HFF-Myc (cell line): ENCODE measurements at places on chromosomes 2 and 18.
A peak's percentile ranks its signal among the peaks of the same experiment; 100 is the strongest.

DNA sequence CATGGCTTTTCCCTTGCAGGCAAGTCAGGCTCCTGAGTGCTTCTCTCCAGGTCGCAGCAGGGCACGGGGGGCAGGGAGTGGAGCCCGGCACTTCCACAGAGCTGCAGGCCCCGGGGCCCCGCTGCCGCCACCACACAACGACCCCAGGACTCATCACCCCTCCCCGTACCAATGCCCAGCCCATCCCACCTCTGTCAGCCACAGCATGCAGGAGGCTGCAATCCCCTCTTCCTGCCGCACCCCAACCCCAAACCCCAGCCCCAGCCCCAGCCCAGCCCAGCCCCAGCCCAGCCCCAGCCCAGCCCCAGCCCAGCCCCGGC is 288.0 kb downstream of the NDUFA10 start:
- DNase-seq: no peak

- no peak for DNase-seq
Measured at GRCh38 chr2:167249197-167249596, 360.9 kb downstream of the XIRP2 start.

DNA sequence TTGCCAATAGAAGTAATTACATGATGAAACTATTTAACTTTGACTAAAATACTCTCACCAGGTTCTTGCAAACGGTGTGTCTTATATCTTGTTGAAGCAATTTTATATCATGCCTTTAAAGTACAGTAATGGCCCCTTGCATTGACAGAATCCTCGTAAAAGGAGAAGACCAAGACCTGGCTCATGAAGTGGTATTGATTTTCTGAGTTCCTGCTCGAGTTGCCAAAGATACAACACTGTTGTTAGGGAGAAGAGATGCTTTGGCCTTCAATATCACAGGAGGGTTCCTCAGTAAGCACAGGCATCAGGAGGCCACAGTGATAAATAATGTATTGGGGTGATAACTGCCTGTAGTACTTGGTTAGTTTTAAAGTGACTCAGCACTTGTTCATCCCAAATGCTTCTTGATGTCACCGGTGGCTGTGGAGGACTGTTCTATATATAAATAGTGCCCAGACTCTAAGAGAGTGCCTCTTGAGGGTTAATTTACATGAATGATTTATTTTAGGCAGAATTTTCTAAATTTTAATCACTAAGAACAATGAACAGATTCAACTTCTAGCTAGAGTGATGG is 571.7 kb upstream of the FANCL start:
- no peak for DNase-seq

GRCh38 chr18:77985526-77986281 is 736.1 kb downstream of the GALR1 start:
- DNase-seq: no peak

GRCh38 chr2:241047253-241048010 is 49.0 kb downstream of the SNED1 start:
- no peak for DNase-seq

GRCh38 chr18:60070631-60071030 is 170.8 kb downstream of the PMAIP1 start:
- no peak for DNase-seq

DNA sequence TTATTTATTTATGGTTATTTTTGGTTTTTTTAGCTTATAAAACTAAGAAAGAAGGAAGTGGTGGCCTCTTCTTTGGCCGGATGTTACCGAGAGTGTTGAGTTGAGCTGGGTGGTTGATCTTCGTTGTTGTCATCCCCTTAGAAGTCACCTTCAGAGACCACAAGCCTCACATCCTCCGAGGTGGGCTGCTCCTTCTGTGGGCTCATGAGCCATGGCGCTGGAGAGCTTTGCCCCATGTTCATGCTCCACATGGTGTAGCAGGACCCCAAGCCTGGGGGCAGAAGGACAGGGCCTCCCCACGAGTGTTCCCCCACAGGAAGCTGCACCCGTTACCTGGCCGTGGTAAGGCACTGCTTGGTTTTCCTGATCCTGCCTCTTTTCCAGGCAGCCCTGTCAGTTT is 23.4 kb downstream of the SNTG2 start:
- no peak for DNase-seq

GRCh38 chr2:228321015-228321414 is 139.5 kb upstream of the SPHKAP start:
- DNase-seq: no peak

DNA sequence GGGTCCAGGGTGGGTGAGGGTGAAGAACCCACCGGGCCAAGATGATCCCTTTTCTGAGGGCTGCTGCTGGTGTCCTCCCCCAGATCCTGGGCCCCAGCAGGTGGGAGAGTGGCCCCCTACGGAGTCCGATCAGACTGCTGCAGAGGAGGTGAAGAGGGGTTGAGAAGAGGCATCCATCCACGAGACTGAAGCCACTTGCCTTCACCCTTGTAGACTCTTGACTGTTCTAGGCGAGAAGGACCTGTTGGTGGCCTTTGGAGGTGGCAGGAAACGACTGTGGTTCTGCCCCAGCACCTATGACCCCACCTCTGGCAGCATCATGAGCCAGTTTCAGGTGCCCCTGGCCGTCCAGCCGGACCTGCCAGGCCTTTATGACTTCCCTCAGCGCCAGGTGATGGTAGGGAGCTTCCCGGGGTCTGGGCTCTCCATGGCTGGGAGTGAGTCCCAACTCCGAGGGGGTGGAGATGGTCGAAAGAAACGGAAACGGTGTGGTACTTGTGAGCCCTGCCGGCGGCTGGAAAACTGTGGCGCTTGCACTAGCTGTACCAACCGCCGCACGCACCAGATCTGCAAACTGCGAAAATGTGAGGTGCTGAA is 1.5 kb downstream of the TET3 start:
- no peak for DNase-seq

DNA sequence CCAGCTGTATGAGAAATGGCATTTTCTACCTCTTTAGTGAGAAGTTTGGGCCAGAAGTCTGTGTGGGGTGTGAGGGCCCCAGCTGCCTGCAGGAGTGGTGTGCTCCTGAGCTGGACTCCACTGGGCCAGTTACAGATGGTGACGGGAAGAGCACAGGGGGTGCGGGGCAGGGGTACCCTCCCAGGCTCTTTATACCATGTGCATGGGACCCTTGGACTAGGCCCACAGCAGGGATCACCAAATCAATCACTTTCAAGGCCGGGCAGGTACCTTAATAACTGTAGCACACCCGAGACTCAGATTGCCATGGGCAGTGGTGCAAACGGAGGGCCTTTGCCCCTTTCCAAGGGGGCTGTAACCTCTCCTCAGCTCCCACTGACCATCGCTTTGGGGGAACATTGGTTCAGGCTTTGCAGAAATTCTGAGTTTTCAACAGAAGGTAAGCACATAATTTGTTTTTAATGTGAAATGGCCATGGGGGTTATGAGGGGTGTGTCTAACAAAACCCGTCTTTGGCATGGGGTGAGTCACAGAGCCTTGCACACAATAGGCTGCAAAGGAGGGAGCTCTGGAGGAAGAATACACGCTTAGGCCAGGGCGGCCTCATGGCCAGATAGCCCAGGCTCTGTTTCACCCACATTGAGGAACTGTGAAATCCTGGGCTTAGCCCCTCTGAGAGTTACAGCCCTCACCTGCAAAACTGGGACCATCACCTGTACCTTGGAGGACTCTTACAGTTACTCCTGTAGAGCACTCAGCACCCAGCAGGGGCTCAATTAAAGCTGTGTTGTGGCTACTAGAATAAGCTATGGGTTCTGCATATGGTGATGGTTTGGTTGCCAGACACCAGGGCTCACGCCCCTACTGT is 141.0 kb upstream of the BCL2L11 start:
- no peak for DNase-seq

- DNase-seq: no peak
Measured at GRCh38 chr2:12694990-12695774, 21.6 kb upstream of the TRIB2 start.

DNA sequence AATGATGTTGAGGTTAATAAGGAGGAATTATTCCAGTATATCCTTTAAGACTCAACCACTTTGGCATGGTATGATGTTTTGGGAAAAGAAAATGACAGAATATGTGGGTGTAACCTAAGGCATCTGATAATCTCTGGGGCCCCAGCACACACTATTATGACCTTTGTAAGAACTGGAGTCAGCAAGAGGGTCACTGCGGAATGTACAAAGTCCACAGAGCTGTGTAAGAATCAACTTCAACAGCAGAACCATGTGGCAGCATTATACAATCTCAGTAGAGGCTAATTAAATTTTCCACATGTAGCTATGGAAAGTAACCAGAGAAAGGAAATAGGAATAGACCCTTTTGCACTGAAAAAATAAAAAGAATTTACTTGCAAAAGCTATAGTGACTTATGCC is 445.1 kb upstream of the UBE2E3 start:
- DNase-seq: no peak

- DNase-seq: no peak
Measured at GRCh38 chr2:36374585-36374984, 19.0 kb downstream of the CRIM1 start.

- DNase-seq: no peak
Measured at GRCh38 chr18:76471593-76471992, 23.4 kb downstream of the ZNF516 start.

GRCh38 chr2:101047075-101047766 is 45.1 kb downstream of the RPL31 start:
- no peak for DNase-seq

GRCh38 chr18:10487154-10487553 is 32.7 kb downstream of the APCDD1 start:
- no peak for DNase-seq

GRCh38 chr2:105641389-105641811 is 103.3 kb upstream of the NCK2 start:
- DNase-seq: no peak

- no peak for DNase-seq
Measured at GRCh38 chr18:44700652-44701051, 20.0 kb downstream of the SETBP1 start.

DNA sequence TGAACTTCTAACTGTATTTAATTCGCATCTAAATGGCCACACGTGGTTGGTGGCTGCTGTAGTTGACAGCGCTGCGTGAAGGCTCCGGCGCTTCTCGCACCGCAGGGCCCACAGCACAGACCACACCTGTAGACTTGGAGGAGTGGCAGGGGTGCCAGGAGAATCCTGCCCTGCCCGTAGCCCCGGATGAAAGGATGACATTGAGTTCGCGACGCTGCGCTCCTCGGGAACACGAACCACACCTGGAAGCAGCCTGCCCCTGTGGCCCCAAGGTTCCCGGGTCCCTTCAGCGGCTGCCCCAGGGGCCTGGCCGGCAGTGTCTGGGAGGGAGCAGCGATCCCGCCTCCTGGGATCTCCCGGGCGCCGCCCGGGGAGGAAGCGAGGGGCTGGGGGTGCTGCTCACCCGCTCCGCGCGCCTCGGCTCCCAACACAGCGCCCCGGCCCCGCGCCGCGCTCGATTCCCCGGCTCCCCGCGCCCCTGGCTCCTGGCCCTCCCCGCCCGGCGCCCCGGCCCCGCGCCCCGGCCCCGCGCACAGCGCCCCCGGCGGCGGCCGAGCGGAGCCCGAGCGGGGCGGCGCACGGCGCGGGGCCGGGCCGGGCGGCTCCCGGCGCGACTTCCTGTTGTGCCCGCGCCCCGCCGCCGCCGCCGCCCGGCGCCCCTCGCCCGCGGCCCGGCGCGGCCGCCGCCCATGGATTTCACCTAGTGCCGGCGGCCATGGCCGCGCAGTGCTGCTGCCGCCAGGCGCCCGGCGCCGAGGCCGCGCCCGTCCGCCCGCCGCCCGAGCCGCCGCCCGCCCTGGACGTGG is at the start of gene RNPEPL1:
TSS of gene RNPEPL1 (plus strand) at position 613 of the 806 bp plus-strand sequence. CDS start at position 716, 103 bp downstream.
- DNase-seq: no peak

- DNase-seq: peak; percentile 69
Measured at GRCh38 chr2:37827911-37828511, 97.1 kb upstream of the RMDN2 start.

DNA sequence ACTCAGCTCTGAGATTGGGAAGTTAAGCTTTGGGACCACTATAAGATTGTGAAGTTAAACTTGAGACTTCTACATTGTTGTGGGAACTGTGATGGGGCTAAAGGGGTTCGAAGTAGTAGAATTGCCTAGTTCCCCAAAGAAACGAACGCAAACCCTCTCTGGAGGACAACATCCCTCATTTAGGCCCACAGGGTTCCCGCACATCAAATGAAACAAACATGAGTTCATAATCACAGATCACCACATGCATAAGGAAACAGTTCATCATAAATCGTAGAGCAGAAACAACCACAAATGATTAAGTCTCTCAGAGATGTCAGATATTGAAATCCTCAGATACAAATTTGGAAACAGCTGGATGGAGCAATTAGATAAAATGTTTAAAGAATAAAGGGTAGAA is 55.9 kb upstream of the HPCAL1 start:
- DNase-seq: no peak

- DNase-seq: no peak
Measured at GRCh38 chr2:187869195-187869594, 315.0 kb upstream of the TFPI start.

DNA sequence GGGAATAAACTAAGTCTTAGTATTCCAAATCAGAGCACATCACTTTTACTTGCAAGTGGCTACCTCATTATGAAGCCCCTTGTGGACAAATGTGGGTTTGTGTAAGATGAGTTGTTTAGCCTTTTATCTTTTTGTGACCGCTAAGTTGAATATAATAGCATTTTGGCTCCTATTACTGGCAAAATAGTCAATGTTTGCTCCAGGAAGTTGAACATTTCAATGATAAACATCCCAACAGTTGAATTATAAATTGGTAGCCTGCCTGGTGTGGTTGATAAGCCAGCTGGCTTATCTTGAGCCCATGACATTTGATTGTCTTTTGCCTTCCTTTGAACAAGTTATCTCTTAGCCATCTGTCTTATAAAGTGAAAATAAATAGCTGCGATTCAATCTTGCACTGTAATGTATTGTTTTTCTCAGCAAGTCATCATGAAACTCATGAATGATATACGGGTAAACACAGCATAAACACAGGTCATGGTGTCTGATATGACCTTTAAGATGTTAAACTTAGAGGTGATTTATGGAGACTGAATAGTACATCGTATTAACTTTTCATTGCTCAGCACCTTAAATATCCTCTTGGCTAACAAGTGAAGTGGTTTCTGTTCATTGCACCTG is 338.4 kb downstream of the SOCS6 start:
- no peak for DNase-seq

DNA sequence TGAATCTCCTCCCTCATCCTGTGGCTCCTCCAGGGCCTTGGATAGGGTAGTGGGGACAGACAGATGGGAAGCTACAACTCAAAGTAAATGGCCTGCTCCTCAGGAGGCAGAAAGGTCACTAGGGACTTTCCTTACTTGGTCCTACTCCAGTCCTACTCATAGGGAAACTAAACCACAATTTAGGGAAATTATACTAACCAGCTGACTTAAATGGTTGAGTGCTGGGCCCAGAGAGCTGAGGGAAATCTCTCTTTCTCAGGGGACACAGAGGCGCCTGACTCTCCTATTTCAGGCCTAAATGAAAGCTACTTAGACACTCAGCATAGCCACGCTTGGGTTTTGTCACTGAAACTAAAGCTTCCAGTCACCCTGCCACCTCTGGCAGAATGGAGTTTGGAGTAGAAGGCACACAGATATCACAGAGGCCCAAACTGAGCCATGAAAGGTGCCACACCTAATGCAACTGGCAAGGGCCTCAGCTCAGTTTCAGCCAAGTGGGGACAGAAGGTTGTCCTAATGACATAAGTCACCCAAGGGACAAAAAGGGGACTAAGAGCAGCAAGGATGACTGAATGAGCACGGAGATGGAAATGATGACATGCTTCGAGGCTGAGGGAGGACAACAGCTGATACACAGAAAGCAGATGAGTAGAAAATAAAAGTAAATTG is 24.0 kb downstream of the CERKL start:
- DNase-seq: no peak

GRCh38 chr18:42340423-42341009 is 385.5 kb downstream of the PIK3C3 start:
- no peak for DNase-seq

- no peak for DNase-seq
Measured at GRCh38 chr2:73068147-73068546, 3.4 kb downstream of the SFXN5 start.
